HAP-1 (cell line): ENCODE measurements at places on chromosomes 1 and 21.
A peak's percentile ranks its signal among the peaks of the same experiment; 100 is the strongest.

- no peak for DNase-seq
Observed at GRCh38 chr1:9473032-9473807, 66.0 kb upstream of the SLC25A33 start.

GRCh38 chr1:43648876-43649477, 972 bp upstream of the KDM4A start:
- no peak for DNase-seq

- DNase-seq = peak; percentile 79
Observed at GRCh38 chr1:46197964-46198811, at the start of gene POMGNT1. Gene POMGNT1, minus strand, starts transcription at chr1:46198434. Its CDS starts 613 bp downstream, at chr1:46197821.

DNA sequence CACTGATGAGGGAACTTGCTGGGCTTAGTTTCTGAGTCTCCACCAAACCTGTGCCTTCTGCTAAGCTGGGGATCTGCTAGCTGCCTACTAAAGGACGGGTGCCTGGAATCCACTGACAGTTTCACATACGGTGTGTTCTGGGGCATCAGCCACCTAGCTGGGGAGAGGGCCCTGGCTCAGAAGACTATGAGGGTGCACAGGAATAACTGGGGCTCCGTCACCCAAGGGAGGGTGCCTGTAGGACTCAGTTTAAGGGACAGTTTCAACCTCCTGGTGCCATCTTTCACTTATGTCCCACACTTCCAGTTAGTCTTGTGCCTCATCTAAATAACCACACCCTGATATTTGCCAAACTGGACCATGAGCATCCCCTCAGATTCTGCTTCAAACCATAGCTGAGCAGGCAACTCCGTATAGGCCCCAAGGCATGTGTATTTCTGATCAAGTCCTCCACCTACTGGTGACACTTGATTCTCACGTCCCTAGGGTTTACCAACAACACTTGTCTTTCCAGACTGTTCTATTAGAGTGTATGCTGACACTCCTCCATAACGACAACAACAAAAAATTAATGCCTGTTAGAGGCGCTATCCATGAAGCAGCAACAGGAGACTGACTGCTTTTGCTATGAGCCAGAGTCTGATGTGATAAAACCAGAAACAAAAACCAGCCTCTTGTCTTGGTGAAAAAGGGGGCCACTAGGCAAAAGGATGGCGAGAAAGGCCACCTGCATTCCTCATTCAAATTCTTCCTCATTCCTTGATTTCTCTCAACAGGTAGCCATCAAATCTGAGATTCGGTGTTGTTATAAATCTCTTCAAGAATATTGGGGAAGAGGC, 55.0 kb upstream of the PAXBP1 start:
- DNase-seq = peak; percentile 60

DNA sequence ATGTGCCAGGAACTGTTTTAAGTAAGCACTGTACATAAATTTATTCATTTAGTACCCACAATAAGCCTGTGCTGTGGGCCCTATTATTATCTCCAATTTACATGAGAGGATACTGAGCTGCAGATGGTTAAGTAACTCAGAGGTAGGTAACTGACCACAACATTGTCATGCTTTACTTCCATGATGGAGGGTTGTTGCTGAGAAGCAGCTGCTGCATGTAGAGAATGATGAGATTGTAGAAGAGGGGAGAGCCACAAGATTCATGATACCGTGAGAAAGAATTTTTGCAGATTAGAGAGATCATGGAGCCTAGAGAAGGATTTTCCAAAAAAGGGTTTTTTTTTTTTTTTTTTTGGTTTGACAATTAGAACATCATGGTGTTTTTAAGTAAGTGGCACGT, 313.1 kb downstream of the PTBP2 start:
- DNase-seq = no peak

DNA sequence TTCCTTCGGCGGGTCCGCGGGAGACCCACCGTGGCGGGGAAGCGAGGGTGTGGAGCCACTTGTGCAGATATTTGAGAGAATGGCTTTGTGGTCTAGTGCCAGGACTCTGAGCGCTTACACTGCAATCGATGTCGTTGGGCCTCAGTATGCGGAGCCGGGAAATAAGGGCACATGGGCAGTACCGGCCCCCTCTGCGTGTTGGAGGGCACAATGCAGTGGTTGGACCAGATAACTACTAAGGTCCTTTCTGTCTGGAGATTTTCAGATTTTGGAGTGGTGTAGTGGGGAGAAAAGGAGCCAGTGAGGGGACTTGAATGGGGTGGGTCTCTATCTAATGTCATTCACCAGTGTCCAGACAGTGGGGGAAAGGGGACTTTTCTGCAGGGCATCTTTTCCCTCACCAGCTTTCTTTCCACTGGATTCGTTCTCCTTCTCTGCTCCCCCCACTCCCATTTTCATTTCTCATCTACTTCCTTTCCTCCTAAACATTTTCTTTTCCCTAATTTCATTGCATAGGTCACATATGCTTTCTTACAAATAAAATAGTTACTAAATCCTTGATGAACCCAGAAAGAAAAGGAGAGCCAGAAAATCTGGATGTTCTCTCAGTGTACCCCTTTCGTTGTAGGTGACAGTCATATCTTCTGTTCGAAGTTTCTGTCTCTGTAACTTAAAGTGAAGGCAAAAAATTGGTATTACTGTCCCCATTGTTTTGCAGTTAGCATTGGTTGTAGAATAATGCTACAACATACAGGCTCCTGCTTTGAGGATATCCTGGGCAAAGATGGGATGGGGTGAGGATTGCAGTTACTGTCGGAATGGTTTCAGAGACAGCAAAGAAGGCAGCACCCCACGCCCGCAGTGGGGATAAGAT, 1.4 kb downstream of the ATF3 start:
- no peak for DNase-seq

GRCh38 chr1:234589064-234589800, 20.7 kb downstream of the IRF2BP2 start:
- DNase-seq = no peak

- no peak for DNase-seq
Observed at GRCh38 chr1:194512345-194512744, 1325.9 kb upstream of the B3GALT2 start.

DNA sequence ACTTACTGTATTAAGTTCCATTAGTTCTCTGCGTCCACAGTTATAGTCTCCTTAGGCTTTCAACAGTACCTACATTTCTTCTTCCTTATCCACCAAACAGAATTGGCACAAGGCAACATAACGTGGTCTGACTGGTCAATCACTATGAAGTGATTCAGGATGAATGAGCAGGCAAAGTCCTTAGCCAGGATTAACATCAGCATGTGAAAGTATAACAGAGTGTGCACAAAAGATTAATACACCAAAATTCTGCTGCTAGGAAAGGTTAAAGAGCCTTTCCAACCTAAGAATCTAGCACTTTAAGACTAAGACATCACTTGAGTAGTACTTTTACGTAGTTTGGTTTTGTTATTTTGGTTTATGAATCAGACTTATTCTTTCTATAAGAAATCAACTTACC, 15.8 kb downstream of the DEPDC1 start:
- DNase-seq = peak; percentile 45

GRCh38 chr21:37348664-37349063, 17.9 kb upstream of the DYRK1A start:
- no peak for DNase-seq

DNA sequence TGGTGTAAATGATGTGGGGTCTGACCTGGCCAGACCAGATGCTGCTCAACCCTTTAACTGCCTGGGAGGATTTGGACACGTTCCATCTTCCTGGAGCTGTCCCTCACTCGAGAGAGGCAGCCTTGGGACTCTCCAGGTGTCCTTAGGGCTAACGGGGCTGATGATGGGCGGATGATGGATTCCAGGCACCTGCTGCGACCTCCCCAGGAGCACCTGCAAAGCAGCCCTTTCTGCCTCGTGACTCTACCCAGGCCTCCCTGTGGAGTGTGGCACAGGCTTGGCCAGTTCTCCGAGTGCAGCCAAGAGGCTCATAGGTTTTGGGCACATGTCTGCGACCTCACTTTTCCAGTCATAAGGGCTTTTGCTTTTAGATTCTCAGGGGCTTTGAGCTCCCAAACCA, 12.3 kb upstream of the TRIM17 start:
- no peak for DNase-seq

- no peak for DNase-seq
Observed at GRCh38 chr21:45853703-45854342, 127.7 kb upstream of the COL6A1 start.

GRCh38 chr1:201517631-201518030, 10.7 kb upstream of the CSRP1 start:
- no peak for DNase-seq

GRCh38 chr1:217105437-217105836, 382.2 kb upstream of the ESRRG start:
- DNase-seq = no peak

GRCh38 chr1:162365284-162366020, 11.2 kb downstream of the SPATA46 start:
- DNase-seq = no peak

GRCh38 chr1:29575277-29575676, 339.0 kb downstream of the PTPRU start:
- DNase-seq = no peak

DNA sequence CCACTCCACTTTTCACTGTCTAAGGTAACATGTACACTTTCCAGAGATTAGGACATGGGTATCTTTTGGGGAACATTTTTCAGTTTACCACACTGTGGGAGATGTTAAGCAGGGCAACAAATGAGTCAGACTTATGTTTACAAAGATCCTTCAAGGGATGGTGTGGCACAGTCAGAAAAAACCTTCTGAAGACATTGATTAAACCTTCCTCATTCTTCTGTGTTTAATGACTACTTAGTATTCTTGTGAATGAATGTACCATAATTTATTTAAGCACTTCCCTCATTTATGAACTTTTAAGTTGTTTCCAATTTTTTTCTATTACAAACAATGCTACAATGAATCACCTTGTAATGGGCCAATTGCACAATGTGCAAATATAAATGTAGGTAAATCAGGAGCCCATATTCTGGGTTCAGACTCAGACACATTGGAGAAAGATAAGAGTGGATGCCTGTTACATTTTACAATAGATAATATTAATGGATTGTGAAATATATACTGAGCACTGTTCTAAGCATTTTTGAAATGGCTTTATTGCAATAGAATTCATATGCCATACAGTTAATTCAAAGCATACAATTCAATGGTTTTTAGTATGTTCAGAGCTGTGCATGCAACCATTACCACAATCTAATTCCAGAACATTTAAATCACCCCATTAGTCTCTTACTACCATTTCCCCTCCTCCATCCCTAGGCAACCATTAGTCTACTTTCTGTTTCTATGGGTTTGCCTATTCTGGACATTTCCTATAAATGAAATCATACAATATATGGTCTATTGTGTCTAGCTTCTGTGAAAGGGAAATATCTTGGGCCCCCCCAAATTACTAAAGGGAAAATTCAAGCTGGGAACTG, 1.9 kb upstream of the SFT2D2 start:
- DNase-seq = no peak

- DNase-seq = no peak
Observed at GRCh38 chr1:151519667-151520066, 8.5 kb downstream of the CGN start.

DNA sequence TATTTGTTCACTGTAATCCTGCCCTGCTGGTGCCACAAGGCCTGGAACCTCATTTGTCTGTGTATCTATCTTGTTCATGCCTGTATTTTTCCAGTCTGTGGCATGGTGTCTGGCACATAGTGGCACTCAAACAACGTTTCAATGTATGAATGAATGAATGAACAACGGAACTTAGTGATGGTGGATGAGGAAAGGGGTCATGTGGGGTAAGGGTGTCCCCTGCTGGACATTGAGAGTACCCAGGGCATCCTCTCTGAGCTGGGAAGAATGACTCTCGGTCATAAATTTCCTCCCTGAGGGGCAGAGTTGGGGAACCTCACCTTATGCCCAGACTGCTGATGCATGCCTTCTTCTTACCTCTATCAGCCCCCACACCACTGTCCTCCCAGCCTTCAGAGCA, 18.9 kb upstream of the ZNF683 start:
- DNase-seq = peak; percentile 24

GRCh38 chr21:42692688-42693087, 39.3 kb downstream of the PDE9A start:
- no peak for DNase-seq

DNA sequence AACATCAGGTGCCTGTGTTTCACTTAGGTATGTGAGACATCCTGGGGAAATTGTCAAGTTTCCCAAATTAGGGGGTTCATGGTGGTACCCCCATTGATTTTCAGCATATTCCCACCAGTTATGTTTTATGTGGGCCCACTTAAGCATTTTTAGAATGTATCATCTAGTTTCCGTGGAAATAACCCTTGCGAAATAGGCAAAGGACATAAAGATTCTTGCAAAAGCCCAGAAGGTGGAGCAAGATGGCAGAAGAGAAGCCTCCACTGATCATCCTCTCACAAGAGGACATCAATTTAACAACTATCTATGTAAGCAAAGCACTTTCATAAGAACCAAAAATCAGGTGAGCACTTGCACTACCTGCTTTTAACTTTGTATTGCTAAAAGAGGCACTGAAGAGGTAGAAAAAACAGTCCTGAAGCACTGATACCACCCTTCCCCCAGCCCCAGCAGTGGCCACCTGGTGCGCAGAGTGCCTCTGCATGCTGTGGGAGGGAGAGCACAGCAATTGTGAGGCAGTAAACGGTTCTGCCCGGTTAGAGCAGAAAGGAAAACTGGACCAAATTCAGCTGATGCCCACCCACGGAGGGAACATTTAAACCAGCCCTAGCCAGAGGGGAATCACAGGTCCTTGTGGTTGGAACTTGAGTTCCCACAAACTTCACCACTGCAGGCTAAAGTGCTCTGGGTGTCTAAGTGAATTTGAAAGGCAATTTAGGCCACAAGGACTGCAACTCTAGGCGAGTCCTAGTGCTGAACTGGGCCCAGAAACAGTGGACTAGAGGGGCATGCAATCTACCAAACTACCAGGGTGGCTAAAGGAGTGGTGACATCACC, 23.2 kb downstream of the MCOLN2 start:
- no peak for DNase-seq

DNA sequence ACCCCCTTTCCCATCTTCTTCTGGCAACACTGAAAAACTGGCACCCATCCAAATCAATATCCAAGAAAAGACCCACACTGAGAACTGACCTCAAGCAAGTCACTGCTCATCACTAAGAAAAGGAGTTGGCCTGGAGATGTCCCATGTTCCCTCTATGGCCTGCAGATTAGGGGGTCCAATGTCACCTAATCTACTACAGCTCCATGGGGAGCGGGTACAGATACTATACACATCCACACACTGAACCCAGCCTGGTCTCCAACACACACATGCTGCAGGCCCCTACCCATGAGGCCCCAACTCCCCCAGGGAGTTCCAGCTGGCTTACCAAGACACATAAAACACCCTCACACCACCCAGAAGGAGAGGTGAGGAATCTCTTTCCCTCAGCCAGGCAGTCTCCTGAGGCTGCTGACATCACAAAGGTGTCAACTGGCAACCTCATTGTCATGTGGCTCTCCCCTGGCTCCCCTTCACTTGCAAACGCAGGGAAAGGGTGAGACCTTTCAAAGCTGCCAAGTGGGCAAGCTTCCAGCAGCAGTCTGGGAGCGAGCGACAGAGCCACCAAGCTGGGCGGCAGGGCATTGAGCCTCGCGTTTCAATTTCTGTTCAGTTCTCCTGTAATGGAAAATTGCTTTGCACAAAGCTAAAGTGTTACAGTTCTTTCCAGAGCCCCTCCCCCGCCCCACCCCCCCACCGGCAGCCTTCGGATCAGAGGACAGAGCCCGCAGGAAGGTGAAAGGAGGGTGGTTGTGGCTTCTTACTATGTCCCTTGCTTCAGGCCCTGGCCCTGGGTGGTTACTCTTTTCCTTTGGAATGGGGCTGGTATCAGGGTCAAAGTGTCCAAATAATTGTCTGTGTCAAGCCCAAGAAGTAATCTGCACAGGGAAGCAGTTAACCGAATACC, at the start of gene LRRC52:
Gene LRRC52, plus strand, starts transcription at position 469 of the 907 bp plus-strand sequence. Its CDS starts 297 bp downstream, at position 766.
- DNase-seq = no peak
